ENCODE measurements at places on chromosomes 11 and 22. TPM values are rescaled to one million over a fixed set of nuclear protein-coding genes. Genes with fewer than 3 reads are reported as not detected.

TST gene
- total RNA-seq: 83.2 TPM

CDC45 gene
- total RNA-seq: 10.0 TPM

HBG2 gene
- total RNA-seq: not detected

MMP27 gene
- total RNA-seq: not detected

TUBA8 gene
- 0.68 TPM for total RNA-seq

MRGPRX3 gene
- total RNA-seq: 1.9 TPM

INCENP gene
- 52.8 TPM for total RNA-seq

FAM227A gene
- 0.72 TPM for total RNA-seq

PARVG gene
- 2.1 TPM for total RNA-seq

KRTAP5-8 gene
- total RNA-seq: 0.32 TPM

FGF3 gene
- total RNA-seq: not detected

PHOX2A gene
- not detected for total RNA-seq

GDPD4 gene
- total RNA-seq: not detected

IRAG1 gene
- 3.2 TPM for total RNA-seq

MAPK11 gene
- 5.8 TPM for total RNA-seq

ROBO4 gene
- total RNA-seq: 2.3 TPM

CALCA gene
- total RNA-seq: not detected

CHST1 gene
- total RNA-seq: 3.0 TPM

PGR gene
- 0.12 TPM for total RNA-seq

CD6 gene
- 0.80 TPM for total RNA-seq

IL18BP gene
- 2.5 TPM for total RNA-seq

VSIG10L2 gene
- not detected for total RNA-seq

IL10RA gene
- 3.8 TPM for total RNA-seq

ADAMTS15 gene
- 2.0 TPM for total RNA-seq

PDHX gene
- total RNA-seq: 19.1 TPM

FOSL1 gene
- 28.9 TPM for total RNA-seq

SLC15A3 gene
- total RNA-seq: 3.9 TPM

FGF19 gene
- not detected for total RNA-seq

ROM1 gene
- total RNA-seq: 4.9 TPM

PRR33 gene
- total RNA-seq: not detected
